ENCODE measurements at places on chromosomes 16 and 17.

DNA sequence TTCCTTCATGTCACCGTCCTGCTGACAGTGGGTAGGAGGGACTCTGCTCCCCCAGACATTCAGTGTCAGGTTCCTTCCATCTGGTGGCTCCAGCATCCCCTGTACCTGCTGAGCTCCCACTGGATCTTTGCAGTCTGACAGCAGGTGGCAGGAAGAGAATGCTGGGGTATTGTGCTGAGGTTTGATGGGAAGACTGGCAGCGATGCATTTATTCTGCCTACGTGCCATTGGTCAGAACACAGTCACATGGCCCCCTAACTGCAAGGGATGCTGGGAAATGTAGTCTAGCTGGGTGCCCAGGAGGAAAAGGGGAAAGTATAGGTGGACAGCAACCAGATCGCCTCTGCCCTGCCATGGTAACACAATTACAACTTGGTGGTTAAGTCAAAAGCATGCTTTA, 44.4 kb downstream of the IRX3 start:
- no peak for DNase-seq

DNA sequence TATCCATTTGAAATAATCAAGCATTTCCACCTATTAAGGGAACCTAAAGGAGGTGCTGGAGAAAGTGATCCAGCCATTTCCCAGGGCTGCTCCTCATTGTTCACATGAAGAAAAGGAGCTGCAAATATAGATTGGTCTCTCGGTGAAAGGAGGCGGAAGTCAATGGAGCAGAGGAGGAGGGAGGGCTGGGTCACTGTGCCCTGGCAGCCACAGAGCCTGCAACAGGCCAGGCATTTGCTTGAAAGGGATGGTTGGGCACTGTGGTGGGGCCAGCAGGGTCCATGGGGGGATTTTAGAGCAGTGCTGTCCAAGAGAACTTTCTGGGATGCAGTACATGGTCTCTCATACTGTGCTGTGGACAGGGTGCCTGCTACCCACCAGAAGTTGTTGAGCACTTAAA, 173.2 kb downstream of the CYLD start:
- DNase-seq: peak; percentile 5

- no peak for DNase-seq
Observed at GRCh38 chr17:4902540-4902939, 358 bp downstream of the CHRNE start.

DNA sequence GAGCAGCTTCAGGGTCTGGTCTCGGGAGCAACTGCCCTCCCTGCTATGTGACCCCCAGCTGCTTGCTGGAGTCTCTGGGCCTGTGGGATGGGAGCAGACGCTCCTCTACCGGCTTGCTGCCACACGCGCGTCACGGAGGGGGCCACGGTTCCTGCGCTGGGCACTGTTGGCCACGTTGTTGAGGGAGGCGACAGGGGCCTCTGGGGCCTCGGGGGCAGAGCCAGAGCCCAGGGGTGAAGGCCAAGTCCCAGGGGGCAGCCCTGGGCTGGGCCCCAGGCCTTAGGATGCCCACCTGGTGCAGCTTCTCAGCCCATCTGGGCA, 56.6 kb downstream of the ZFPM1 start:
- DNase-seq: no peak

- no peak for DNase-seq
Observed at GRCh38 chr16:27118526-27118925, 51.8 kb downstream of the C16orf82 start.

DNA sequence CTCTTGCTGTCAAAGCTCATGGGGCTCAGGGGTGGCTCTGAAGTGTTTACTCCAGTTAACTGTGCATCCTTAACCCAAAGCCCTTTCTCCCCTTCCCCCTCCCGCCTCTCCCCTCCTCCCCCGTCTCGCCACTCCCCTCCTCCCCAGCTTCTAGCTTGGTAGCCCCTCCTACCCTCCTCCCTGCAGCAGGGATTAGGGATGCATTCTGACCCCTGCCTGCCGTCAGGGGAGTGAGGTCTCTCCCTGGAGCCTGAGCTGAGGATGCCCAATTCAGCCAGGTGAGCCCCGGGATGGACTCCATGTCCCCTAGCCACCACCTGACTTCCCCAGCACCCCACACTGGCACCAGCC, 1.6 kb downstream of the HS3ST6 start:
- no peak for DNase-seq

- DNase-seq: no peak
Observed at GRCh38 chr17:17446666-17447155, 30.1 kb upstream of the MED9 start.

GRCh38 chr17:77279448-77280303, 138.9 kb downstream of the SEC14L1 start:
- no peak for DNase-seq

- no peak for DNase-seq
Observed at GRCh38 chr17:29885031-29885640, 44.9 kb downstream of the SSH2 start.

GRCh38 chr16:8120001-8120400, 470.3 kb downstream of the TMEM114 start:
- no peak for DNase-seq

DNA sequence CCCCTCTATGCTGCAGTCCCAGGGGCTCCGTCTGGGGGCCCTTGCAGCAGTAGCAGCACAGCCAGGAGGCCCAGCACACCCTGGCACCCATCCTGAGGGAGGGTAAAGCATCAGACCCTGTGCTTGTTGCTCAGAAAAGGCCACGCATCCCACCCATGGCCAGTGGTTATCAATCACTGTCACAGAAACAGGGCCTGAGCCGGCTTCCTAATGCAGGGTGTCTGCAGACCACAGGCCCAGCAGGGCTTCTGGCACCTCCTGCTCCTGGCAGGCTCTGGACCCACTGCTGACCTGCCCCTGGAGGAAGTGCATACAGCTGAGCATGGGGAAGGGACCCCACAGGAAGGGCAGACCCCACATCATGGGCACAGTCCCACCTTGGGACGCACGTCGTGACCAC, 26.9 kb upstream of the CDH15 start:
- DNase-seq: no peak

DNA sequence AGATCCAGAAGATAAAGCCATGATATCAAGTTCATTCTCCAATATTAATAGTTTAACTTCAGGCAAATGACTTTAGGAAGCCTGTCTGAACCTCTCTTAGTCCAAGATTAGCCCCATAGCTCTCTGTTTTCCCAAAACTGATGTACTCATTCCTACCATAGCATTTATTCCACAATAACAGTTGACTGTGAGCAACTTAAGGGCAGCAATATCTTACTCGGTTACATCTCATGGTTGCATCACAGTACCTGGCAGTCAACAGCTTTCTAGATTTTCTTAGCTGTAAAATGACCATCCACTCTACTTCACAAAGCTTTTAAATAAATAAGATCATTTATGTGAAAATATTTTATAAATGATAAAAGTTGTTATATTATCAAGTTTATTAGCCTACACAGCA, 58.2 kb upstream of the STAC2 start:
- no peak for DNase-seq

- DNase-seq: no peak
Observed at GRCh38 chr17:17565471-17566339, 25.8 kb downstream of the PEMT start.

DNA sequence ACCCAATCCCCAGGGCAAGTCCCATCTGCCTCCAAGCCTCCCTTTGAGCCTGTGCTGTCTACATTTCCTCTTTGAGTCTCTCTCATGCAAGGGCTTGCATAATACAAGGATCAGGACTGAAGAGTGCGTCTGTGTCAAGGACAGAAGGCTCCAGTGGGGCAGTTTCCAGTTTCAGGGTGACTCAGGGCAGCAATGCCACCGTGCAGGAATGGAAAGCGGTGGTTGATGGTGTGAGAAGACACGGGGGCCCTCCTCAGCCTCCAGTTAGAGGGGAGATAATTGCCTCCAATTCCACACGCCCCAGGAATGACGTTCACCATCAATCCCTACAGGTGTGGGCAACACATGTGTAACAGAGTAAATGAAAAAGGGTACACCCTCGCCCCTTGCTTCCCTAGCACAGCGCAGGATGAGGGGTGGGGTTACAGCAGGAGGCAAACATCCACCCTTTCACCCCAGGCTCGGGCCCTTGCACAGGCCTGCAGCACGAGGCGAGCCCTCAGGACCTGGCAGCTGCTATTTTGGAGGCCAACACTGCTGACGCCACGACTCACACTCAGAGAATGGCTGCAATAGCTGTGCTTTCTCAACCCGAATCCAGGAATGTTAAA, 24.8 kb upstream of the SLC25A19 start:
- no peak for DNase-seq

- no peak for DNase-seq
Observed at GRCh38 chr17:36932694-36933511, 4.4 kb upstream of the LHX1 start.

- no peak for DNase-seq
Observed at GRCh38 chr17:14321476-14321949, 20.6 kb downstream of the HS3ST3B1 start.

- no peak for DNase-seq
Observed at GRCh38 chr17:43803758-43804157, 23.5 kb downstream of the CFAP97D1 start.

DNA sequence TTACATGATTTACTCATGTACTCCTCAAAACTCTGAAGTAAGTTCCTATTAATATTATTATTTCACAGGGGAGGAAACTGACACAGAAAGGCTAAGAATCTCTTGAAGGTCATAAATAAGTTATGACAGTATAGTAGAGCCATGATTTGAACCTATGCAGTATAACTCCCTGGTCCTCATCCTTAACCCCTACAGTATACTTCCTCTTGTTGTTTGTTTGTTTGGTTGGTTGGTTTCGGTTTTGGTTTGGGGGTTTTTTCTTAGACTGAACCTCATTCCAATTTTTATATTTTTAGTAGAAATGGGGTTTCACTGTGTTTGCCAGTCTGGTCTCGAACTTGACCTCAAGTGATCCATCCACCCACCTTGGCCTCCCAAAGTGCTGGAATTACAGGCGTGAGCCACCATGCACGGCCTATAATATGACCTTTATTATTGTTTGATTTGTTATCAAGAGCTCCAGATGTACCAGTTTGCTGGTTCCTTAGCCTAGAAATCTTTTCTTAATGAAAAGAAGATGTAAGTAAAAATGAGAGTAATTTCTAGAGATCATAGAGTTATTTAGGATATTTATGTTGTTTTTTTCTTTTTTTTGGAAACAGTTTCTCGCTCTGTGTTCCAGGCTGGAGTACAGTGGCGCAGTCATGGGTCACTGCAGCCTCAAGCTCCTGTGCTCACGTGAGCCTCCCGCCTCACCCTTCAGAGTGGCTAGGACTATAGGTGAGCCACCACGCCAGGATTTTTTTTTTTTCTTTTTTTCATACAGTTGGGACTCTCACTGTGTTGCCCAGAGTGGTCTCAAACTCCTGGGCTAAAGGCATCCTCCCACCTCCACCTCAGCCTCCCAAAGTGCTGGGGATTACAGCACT, 4.8 kb downstream of the PRR11 start:
- DNase-seq: no peak

DNA sequence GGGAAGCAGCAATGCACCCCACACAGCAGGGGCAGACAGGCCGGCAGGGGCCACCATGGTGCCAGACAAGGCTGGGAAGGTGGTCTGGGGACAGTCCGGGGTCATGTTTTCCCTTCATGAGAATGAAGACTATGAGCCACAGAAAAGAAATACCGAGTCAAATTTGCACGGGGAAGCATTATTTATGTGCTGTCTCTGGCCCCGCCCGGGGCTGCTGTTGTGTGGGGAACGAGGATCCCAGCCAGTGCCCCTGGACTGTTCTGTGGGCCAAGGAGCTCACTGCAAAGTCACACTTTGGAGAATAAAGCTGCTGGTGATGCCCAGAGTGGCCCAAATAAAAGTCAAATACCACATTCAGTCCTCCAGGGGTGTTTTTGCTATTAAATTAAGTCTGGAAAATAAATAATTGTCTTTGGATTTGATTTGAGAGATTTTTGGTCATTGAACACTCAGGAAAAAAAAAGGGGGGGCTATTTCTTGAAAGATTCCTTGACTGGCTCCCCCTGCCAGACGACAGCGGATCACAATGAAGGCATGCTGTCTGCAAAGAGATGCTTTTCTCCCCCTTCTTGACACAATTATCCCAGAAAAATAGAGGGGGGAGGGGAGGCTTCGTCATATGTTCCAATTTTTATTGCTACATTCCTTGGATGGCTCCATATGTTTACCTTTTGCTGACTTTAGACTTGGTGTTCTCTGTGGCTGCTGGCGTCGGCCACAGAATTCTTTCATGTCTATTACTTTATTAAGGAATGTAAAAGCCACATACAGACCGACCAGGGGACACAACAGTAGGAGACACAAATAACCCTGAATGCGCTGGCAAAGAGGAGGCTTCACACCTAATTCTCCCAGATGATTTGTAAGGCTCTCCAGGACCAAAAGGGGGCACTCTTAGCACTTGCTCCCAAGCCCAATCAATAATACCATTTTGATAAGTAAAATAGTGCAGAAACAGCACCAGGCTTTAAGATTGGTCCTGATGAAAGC, 27.1 kb upstream of the ANKFN1 start:
- DNase-seq: no peak

GRCh38 chr17:55423535-55423934, 1.9 kb upstream of the MMD start:
- no peak for DNase-seq

GRCh38 chr17:75501378-75502071, 13.8 kb downstream of the CASKIN2 start:
- DNase-seq: no peak

DNA sequence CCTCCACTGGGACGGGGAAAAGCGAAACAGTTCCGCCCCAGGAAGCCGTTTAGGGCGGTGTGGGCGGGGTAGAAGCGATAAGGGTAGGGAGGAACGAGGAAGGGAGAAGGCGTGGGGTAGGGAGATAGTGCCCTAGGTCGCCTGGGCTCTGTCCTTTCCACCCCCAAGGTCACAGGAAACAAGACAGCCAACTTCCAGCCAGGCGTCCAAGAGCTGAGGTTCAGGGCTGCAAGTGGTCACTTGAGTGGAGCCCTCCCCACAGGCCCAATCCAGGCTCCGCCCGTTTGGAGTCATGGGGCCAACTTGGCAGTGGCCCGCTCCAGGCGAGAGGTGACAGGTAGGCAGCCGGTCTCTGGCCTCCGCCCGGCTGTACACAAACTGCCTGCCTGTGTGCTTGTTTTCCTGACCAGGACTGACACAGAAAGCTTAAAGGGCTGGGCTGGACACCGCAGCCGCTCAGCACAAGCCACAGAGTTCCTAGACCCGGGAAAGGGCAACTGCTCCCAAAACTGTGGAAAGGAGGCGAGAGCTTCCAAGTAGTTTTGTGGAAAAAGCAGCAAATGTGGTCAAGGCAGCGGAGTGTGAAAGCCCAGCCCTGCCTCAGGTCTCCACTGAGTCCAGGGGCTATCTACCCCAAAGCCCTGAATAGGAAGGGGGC, at the start of gene RILP:
TSS of gene RILP (minus strand) at position 23 of the 658 bp plus-strand sequence. CDS start 62 bp downstream, outside the sequence.
- DNase-seq: no peak

All from NCI-H2227 treated with DMSO at 0.1 percent for 48 hours (cell line).